ENCODE measurements at places on chromosomes 2 and 18. TPM values are rescaled to one million over a fixed set of nuclear protein-coding genes. Genes with fewer than 3 reads are reported as not detected.

The MAB21L4 gene
- not detected for total RNA-seq

The PROKR1 gene
- 0.96 TPM for total RNA-seq

The PNKD gene
- 33.9 TPM for total RNA-seq

The MGAT5 gene
- 33.3 TPM for total RNA-seq

The SIGLEC15 gene
- not detected for total RNA-seq

The REG1B gene
- total RNA-seq: not detected

All from omental fat pad (tissue), 4 donors.